ENCODE measurements at places on chromosomes 6 and 20. TPM values are rescaled to one million over a fixed set of nuclear protein-coding genes. Genes with fewer than 3 reads are reported as not detected.

TTLL9 gene
- not detected for total RNA-seq

PANK2 gene
- total RNA-seq: 80.1 TPM

MAS1 gene
- total RNA-seq: not detected

HSPA1A gene
- 62.2 TPM for total RNA-seq

ISM1 gene
- 2.3 TPM for total RNA-seq

CABLES2 gene
- 14.4 TPM for total RNA-seq

UCKL1 gene
- total RNA-seq: 45.0 TPM

Measured in activated naive CD8-positive, alpha-beta T cell treated with anti-CD3 and anti-CD28 coated beads, Interleukin-2, amount 10 ng/mL, durations not matched to agents 7 days and 5 days (primary cell).